Daoy (cell line): ENCODE measurements at places on chromosomes 6 and 20.

GRCh38 chr20:12237772-12238171, 320.1 kb downstream of the BTBD3 start:
- peak; percentile 1 for DNase-seq

- DNase-seq: peak; percentile 89
Measured at GRCh38 chr6:118709859-118710350, 58.5 kb upstream of the CEP85L start.

DNA sequence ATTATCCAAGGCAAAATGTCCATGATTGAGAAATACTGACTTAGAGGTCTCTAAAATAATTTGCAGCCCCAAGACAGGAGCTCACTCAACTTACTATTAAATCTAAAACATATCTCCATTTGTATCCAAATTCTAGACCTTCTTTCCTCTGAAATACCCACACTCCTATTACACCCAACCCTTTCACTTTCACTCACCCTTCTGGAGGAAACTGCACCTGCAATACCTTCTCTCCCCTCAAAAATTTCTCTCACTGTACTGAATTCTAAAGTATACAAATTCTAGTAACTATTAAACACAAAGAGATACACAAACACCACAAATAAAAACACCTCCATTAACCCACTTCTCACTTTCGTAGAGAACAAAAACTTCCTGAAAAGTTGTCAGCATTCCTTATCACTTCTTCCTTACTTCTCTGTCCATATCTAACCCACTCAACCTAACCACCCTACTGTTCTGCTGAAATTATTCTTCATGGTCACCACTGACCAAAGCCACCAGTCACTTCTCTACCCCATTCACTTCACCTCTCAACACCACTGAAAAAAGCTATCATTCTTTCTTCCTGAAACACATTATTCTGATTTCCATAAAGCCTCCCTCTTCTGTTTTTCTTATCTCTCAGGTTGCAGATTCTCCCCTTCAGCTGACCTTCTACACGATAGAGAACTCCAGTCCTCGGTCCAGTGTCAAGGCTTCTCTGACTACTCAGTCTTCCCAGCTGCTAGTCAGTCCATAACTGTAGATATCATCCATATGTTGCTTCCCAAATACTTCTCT, 12.0 kb downstream of the LMBRD1 start:
- DNase-seq: no peak

DNA sequence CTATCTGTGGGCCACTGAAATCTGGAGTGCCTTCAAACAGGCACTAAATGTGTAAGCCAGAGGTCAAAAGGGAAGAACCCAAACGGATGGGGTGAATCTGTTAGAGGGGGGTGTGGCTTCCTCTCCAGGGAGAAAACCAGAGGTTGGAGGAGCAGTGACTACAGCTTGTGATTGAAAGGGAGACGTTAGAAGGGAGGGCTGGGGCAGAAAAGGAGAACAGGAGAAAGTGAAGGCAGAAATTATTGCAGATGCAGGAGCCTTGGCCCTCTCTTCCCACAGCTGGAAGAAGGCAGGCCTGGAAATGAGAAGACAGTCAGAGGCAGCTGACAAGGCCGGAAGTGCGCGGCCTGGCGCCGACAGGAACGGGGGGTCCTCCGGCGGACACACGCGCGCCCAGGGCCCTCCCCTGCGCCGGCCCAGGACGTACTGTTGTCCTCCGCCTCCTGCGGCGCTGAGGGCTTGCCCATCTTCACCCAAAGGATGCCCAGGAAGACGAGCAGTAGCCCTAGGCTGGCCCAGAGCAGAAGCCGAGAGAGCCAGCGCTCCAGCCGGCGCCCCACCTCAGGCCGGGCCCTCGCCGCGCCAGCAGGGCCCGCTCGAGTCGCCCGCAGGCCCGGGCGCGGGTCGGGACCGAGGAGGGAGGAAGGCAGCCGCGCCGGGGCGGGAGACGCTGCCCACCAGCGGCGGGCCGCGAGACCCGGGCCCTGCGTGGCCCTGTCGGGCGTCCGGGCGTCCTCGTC, 806 bp downstream of the LEMD2 start:
- peak; percentile 91 for DNase-seq

GRCh38 chr20:13259921-13260320, 38.8 kb downstream of the ISM1 start:
- no peak for DNase-seq

DNA sequence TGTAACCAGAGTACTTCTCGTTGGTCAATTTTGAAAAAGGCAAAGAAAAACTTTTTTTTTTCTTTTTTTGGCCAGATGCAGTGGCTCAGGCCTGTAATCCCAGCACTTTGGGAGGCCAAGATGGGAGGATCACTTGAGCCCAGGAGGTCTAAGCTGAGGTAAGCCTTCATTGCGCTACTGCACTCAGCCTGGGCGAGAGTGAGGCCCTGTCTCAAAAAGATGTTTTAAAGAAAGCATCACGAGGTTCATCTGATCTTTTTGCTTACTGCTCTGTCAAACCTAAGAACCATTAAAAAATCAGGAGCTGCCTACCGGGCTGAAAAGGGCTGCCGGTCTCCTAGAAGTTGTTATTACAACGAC, 607 bp downstream of the LYRM2 start:
- DNase-seq: peak; percentile 6

GRCh38 chr20:35240811-35241293, 14.4 kb downstream of the MMP24 start:
- DNase-seq: no peak
